ENCODE measurements at places on chromosomes 1 and 21.
A peak's percentile ranks its signal among the peaks of the same experiment; 100 is the strongest.

GRCh38 chr1:70504821-70505193 lies 93.7 kb downstream of the CTH start:
- DNase-seq: no peak

DNA sequence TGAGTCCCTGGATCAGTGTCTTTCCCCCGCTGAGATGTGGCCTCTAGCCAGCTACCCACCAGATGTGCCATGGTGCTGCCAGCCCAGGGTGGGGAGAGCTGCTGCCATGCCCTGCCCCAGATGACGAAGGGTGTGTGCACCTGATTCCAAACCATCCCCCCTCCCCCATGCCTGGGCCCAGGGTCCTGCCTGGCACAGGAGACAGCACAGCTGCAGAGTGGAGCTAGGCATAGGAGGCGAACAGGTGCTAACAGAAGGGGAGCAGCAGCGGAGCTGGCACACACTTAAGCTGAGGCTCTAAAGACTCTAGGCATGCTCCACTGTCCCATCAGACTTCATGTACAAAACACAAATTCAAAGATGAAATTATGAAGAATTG lies 9.0 kb upstream of the LDLRAP1 start:
- DNase-seq: peak; percentile 78

GRCh38 chr21:34367320-34367935 lies 3.6 kb downstream of the KCNE2 start:
- DNase-seq: peak; percentile 50

DNA sequence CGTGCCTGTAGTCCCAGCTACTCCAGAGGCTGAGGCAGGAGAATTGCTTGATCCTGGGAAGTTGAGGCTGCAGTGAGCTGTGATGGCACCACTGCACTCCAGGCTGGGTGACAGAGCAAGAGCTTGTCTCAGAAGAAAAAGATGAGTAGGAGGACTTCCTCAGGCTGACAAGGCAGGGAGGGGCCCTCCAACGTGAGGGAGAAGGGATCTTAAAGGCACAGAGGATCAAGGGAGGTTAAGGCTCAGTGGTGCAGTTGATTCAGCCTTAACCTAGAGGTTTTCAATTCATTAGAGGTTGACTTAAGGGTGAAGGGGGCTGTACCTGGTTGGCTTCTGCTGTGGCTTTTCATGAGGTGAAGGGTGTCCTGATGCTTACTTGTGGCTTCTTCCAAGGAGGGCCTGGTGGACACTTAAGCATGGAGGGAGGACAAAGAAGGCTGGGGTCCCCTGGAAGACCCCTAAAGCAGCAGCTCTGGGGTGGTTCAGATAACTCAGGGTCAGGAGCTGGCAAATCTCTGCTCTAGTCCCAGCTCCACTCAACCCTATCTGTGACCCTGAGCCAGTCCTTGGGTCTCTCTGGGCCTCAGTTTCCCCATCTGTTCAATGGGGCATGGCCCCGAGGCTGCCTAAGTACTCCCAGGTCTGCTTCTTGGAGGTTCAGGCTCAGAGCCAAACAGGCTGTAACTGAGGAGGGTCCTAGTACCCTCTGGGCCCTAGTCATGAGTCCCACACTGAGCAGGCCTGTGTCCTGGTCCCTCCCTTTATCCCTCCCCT lies 6.3 kb downstream of the EXTL1 start:
- no peak for DNase-seq

DNA sequence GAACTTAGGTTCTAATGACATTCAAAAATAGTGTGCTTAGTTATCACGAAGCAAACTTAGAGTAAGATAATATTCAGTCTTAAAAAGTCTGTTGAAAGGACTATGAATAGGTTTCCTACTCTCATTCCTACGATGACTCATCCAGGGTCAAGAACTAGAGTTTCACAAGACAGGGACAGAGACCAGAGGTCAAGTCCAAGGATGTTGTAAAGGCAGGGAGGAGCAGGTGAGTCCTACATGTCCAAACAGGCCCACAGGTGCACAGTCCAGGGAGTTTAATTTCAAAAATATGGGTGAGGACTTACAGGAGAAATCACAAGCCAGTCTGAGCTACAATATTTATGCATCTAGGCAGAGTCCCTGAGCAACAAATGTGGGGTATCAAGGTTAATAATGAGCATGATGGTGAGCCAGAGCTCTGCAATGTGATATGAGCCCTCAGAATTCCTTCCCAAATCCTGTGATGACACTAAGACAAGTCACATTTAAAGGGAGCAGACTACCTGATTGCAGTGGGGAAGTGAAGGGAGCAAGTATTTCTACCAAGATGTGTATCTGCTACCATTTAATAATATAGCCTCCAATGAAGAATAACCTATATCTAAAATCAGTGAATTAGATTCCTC lies 100.0 kb upstream of the NRIP1 start:
- DNase-seq: no peak

GRCh38 chr1:92711473-92712165 lies 73.3 kb downstream of the EVI5 start:
- no peak for DNase-seq
